Osteoblast (primary cell): ENCODE measurements at places on chromosomes 12 and 14. TPM values are rescaled to one million over a fixed set of nuclear protein-coding genes. Genes with fewer than 3 reads are reported as not detected.

- no peak for DNase-seq
These were observed 331.7 kb downstream of the TMEM121 start for GRCh38 chr14:105857826-105858675.

DNA sequence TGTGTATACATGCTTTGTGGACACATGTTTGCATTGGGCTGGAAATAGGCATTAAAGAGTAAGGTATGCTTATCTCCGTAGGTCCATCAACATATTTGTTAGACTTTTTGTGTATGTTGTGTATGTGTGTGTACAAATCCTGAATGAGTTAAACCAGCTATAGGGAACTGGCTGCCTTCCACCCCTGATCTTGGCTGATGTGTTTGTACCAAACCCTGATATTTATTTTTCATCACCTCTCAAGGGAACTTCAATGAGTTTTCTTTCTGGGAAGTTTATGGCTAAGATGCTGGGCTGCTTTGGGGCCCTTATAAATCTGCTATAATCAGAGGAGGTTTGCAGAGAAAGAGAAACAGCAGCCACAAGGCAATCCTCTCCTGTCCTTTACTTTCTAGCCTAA is 37.1 kb upstream of the CISTR start:
- no peak for DNase-seq

The ASCL1 gene
- total RNA-seq = not detected in 2 replicates

The PPFIA2 gene
- total RNA-seq = 3.3 and 4.7 TPM in 2 replicates

DNA sequence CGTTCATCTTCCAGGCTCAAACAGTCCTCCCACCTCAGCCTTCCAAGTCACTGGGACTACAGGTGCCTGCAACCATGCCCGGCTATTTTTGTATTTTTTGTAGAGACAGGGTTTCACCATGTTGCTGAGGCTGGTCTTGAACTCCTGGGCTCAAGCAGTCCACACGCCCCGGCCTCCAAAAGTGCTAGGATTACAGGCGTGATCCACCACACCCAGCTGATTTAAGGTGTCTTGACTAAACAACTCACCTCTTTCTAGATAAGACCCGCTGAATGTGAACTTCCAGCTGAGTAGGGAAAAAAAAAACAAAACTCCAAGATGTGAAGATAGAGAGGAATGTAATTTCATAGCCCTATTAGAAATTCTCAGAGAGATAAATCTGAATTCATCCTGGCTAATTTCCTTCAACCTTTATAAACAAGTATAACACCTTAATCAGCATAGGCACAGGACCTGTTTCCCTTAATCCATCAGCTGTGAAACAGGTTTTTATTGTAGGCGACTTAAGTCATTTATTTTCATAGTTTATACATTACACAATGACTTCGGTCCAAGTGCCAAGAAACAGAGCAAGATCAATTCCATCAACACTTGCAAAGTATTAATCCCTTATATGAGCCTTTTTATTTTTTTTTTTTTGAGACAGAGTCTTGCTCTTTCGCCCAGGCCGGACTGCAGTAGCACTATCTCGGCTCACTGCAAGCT is 51.5 kb downstream of the HCAR2 start:
- DNase-seq = no peak

The BEST3 gene
- total RNA-seq = under 0.01 TPM in 1 of 2 replicates, not detected in the other

- no peak for DNase-seq
These were observed 2.9 kb upstream of the FLRT2 start for GRCh38 chr14:85527006-85527405.

GRCh38 chr14:83709116-83709515 is 1820.8 kb upstream of the FLRT2 start:
- DNase-seq = no peak

DNA sequence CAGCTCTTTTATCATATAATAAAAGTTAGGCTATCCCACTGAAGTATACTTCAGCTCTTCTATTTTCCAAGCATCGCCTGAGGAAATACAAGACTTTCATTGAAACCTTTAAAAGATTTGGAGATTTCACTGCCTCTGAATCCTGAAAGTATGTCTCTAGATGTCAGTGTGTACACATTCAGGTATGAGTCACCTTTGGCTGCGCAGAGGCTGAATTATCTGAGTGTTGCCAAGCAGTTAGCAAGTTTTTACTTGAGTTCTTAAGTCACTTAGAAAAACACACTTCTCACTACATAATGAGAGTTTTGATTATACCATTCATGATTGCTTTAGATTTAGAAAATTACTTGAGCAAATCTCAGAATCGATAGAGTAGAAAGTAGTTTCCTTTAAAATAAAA is 210.3 kb downstream of the TMTC2 start:
- DNase-seq = no peak

The CEP128 gene
- 5.4 and 7.7 TPM in 2 replicates for total RNA-seq

GRCh38 chr12:107349008-107349747 is 255.8 kb upstream of the CRY1 start:
- DNase-seq = no peak

DNA sequence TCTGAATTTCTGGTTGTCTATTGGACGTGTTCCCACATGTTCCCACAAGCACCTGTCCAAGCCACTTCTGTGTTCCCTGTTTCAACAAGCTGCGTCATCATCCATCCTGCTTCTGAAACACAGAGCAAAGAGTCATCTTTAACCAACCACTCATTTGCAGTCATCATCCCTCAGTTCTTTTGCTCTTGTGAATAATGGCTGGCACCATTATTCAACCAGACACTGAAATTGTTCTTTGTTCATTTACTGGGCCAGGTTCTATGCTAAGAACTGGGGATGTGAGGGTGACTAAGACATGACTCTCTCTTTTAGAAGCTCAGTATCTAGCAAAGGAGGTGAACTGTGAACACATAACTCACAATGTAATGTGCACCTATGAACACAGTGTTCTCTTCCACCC is 40.7 kb upstream of the ANO4 start:
- no peak for DNase-seq

DNA sequence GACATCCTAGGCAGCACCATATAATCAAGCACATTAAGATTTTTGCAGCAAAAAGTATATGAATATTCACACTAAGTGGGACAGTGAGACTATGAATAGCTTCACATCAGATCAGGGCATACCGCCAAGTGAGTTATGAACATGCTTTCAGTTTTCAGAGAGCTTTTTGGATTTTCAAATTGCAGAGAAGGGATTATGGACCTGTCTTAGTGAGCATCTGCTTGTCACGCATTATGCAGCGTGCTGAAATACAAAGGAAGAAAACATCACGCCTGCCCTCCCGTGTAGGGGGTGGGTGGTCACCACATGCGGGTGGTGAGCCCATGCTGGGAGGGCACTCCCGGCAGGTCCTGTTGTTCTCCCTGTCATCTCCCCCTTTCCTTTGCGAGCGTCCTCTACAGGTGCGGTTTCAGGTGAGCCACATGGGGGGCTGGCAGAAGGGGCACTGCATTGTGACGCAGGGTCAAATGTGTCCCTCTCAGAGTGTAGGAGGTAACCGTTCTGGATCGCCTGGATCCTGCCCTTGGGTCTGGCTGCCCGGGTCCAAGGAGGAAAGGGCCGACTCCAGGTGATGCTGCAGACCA is 42.6 kb downstream of the TRAF3 start:
- DNase-seq = no peak

The PROX2 gene
- not detected in 2 replicates for total RNA-seq

GRCh38 chr14:105043641-105044040 is 21.6 kb downstream of the GPR132 start:
- DNase-seq = no peak

The DTX1 gene
- total RNA-seq = under 0.01 TPM in 2 replicates

The GPR135 gene
- total RNA-seq = 5.1 and 5.3 TPM in 2 replicates

The NGDN gene
- 37.4 and 49.6 TPM in 2 replicates for total RNA-seq

DNA sequence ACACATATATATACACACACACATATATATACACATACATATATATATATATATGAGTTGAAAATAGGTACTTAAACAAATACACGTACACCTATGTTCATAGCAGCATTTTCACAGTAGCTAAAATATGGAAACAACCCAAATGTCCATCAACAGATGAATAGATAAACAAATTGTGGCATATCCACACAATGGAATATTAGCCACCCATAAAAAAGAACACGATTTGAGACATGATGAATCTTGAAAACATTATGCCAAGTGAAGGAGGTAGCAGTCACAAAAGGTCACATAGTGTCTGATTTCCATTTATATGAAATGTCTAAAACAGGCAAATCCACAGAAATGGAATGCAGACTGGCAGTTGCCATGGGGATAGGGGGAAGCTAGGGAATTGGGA is 276.3 kb downstream of the KSR2 start:
- no peak for DNase-seq

The GPR137C gene
- total RNA-seq = 0.36 and 0.59 TPM in 2 replicates

DNA sequence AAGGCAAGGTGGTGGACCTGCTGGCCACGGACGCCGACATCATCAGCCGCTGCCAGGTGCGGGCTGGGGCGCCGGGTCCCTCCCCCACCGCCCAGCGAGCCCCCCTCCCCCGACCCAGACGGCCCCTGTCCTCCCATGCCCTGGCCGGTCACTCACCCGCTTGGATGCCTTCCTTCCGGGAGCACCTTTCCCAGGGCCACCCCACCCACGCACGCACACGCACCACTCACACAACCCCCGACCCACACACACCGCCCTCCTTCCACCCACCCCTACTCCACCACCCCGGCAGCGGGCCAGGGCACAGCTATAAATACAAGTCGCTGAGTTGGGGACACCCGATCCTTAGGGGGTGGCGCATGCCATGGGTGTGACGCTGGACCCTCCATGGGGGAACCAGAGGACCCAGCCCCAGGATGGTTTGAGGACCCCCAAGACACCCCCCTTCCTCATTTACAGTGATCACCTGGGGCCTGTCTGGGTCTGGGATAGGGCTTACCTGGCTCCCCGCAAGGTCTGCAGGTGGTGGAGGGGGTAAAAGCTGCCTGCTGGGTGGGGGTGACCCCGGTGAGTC is 465 bp downstream of the ADSS1 start:
- DNase-seq = peak; percentile 92

The TAS2R8 gene
- under 0.01 and 0.36 TPM in 2 replicates for total RNA-seq

GRCh38 chr12:32455607-32456071 is 56.3 kb downstream of the FGD4 start:
- DNase-seq = peak; percentile 88

DNA sequence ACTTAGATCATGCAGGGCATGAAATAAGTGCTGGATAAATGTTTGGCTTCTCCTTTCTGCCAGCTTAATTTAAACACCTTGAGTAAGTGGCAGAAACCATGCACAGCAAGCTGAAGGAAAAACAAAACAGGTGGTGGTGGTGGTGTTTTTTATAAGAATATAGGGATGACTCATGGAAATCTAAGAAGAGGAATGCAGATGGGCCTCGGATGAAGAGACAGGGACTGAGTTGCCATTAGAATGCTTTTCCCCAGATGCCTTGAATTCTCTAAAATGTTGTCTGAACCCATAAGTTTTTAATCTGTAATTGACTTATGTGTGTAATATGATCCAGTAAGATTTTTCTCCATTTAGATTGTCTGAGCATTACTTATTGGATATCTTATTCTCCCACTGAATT is 93.1 kb upstream of the ZDHHC17 start:
- DNase-seq = no peak

- DNase-seq = no peak
These were observed 371.7 kb downstream of the RGS6 start for GRCh38 chr14:72303930-72304329.

DNA sequence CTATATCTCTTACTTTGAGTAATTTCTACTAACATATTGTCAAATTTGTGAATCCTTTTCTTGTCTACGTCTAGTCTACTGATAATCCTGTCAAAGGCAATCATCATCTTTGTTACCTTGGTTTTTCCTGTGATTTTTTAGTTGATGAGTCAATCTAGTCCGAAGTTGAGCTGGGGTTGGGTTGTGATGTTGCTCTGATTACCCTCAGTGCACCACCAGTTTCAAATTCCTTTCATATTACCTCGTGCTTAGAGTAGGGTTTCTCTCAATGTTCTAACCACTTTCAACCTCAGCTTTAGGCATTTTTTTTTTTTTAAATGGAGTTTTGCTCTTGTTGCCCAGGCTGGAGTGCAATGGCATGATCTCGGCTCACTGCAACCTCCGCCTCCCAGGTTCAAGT is 186.8 kb downstream of the BTG1 start:
- DNase-seq = peak; percentile 85

The WDR89 gene
- 8.3 and 10.5 TPM in 2 replicates for total RNA-seq

The JDP2 gene
- total RNA-seq = 70.7 and 77.1 TPM in 2 replicates

- no peak for DNase-seq
These were observed 177.1 kb upstream of the ALG10B start for GRCh38 chr12:38139456-38139855.

- DNase-seq = no peak
These were observed at the start of gene SPIC for GRCh38 chr12:101474711-101475386. Gene SPIC (plus strand): TSS chr12:101475336. CDS start chr12:101476905, 1,569 bp downstream.

The SLC38A4 gene
- total RNA-seq = 0.72 and 1.2 TPM in 2 replicates

DNA sequence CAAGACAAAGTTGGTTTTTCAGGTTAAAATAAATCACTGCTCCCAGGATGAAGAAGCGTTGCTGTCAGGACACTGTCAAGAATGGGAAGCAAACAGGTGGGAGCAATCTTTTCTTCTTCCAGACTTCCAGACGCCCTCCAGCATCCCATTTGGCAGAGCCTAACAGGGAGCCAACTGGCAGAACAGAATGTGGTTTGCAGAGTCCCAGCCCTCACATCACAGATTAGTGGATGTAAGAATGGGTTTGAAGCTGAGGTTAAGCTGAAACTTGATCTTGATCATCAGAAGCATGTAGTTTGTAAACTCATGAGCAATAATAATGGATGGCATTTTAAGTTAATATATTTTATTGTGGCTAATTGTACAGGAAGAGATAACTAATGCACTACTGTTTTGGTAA is 636.4 kb downstream of the SLC6A15 start:
- DNase-seq = no peak
